SJSA1 (cell line): ENCODE measurements at places on chromosomes 6 and 20. TPM values are rescaled to one million over a fixed set of nuclear protein-coding genes. Genes with fewer than 3 reads are reported as not detected.

ZNF391 gene
- 0.63 TPM in 1 of 2 replicates, not detected in the other for total RNA-seq

GRCh38 chr6:53691252-53691651, 25.7 kb upstream of the KLHL31 start:
- no peaks in the 10 kb centered on the region for H3K4me1 ChIP-seq
- H3K27ac ChIP-seq = no peak overlapping the region
- no peak for DNase-seq
- H3K4me3 ChIP-seq = no peak overlapping the region

- H3K4me3 ChIP-seq = no peak overlapping the region
- no peaks in the 10 kb centered on the region for H3K27me3 ChIP-seq
- no peak for DNase-seq
- no peak overlapping the region for H3K27ac ChIP-seq
- H3K4me1 ChIP-seq = peaks cover 6% of the 10 kb centered on the region
- no peaks in the 10 kb centered on the region for H3K36me3 ChIP-seq
Measured at GRCh38 chr6:82741325-82741995, 324.2 kb downstream of the UBE3D start.

DNA sequence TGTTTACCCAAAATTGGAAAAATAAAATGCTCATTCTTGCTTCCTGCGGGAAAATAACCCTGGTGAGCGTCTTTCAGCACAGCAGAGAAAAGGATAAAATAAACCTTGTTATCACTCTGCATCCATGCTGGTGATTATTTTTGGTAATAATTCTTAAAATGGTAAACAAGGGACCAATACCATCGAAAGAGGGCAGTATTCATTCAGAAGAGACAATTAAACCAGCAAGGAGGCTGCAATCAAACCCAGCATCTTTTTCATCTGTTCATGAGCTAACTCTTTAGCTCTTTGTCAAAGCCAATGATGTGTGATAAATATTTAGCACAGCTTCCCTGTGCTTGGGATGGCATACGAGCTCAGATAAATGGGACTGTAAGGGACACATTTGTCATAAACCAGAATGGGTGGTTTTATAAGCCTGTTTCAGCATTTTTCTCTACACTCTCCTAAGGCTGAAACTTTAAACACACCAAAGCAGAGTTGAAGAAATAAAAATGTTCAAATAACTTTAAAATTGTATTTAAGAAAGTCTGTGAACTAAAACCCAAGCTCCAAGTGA, 34.4 kb downstream of the CDH26 start:
- peaks cover 7% of the 10 kb centered on the region; the same call in 1 of the 2 replicates for H3K27me3 ChIP-seq
- no peaks in the 10 kb centered on the region for H3K4me1 ChIP-seq
- H3K4me3 ChIP-seq = no peak overlapping the region
- no peak overlapping the region for H3K27ac ChIP-seq
- no peaks in the 10 kb centered on the region for H3K36me3 ChIP-seq

GRCh38 chr6:168451805-168452517, 11.0 kb downstream of the SMOC2 start:
- no peaks in the 10 kb centered on the region for H3K36me3 ChIP-seq
- no peak overlapping the region for H3K4me3 ChIP-seq
- no peaks in the 10 kb centered on the region for H3K27me3 ChIP-seq
- DNase-seq = no peak
- H3K27ac ChIP-seq = no peak overlapping the region
